Prostate gland (tissue), 2 donors: ENCODE measurements at places on chromosomes 7 and 10. TPM values are rescaled to one million over a fixed set of nuclear protein-coding genes. Genes with fewer than 3 reads are reported as not detected.

DNA sequence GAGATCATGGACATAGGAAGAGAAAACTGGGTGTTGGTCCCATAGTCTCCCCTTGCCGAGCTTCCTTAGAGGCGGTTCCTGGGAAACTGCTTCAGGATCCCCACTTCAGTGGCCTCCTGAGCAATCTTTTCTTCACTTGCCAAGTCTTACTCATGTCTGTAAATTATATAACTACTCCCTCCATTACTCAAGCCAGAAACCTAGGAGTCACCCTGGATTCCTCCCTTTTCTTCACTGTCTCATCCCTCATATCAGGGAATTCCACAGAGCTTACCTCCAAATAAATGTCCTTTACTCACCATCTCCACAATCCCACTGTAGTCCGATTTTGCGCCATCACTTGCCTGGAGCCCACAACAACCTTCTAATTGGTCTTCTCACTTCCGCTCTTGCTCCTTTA lies 29.1 kb upstream of the TRUB1 start:
- DNase-seq, result no peak

DNA sequence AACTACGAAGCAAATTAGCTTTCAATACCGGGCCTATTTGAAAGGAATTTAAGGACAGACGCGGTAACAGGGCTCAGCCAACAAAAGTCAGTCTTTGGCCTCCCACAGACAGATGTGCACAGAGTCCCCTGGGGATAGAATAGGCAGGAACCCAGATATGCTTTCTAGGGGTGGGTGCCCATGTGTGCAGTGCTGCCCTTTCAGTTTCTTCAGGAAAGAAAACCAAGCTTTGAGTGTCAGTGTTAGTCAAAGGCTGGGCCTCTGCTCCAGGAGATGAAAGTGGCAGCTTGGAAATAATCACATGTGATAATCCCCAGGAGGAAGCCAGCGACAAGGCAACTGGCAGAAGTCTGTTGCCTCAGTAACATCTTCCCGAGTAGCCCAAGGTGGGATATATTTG lies 43.8 kb upstream of the CSTF2T start:
- no peak for DNase-seq

GRCh38 chr7:41940760-41941343 lies 238.0 kb upstream of the INHBA start:
- DNase-seq, result peak; percentile 72

The CDH23 gene
- 74.8 TPM for total RNA-seq

The STEAP2 gene
- 167 TPM for total RNA-seq
